Activated CD4-positive, CD25-positive, alpha-beta regulatory T cell treated with anti-CD3 and anti-CD28 coated beads, Interleukin-2, amount 50 U/mL, for 24 hours (primary cell): ENCODE measurements at places on chromosomes 5 and 9.

- ATAC-seq, result no peak
Measured at GRCh38 chr5:176731506-176732160, 78.7 kb upstream of the UNC5A start.

GRCh38 chr5:74311961-74312360 lies 328.6 kb downstream of the ENC1 start:
- ATAC-seq, result no peak

DNA sequence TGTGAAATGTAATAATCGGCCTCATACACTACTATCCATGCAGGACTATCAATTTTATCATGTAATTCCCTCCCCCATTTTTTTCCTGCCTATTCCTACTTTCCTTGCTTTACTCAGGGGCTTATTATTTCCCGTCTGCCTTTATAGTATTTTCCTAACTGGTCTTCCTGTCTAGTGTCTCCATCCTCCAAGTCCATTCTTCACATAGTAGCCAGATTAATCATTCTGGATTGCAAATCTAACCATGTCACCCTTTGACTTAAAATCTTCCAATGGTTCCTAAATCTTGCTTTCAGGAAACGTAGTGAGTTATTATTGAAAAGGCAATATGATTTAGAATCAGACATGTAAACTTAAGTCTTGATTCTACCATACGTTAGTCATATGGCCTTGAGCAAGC lies 307.4 kb upstream of the HAPLN1 start:
- ATAC-seq, result no peak

- ATAC-seq, result no peak
Measured at GRCh38 chr5:37071487-37071886, 177.7 kb downstream of the CPLANE1 start.

DNA sequence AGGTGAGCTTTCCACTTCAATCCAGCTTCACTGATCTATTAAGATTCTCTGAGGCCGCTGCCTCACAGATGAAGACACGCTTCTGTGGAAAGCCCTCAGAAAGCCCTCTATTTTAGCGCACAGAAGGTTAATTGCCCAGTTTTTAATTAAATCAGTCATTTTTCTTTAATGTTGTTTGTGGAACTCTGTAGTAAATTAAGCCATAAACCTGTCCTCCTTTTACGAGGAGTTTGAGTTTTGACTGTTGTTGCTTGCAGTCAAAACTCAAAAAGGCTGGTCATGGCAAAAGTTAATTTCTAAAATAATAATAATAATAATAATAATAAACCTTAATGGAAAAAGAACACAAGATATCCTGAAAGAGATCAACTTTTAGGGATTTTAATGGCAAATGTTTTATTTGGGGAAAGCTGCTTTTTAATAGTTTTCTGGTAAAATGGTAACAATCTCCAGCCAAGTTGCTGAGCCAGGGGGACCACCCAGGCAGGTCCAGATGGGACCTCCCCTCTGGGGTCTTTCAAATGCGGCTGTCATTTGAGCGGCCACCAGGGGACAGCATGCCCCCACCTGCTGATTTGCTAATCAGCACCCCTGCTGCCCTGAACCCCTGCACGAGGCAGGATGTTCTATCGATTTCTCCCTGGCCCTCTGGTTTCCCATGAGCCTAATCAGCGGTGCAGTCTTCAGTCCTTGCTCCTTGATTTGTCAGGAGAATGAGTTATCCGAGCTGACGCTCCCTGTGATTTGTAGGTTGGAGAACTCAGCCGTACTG lies 247.2 kb downstream of the FSTL4 start:
- no peak for ATAC-seq

GRCh38 chr5:124263680-124264491 lies 482.6 kb downstream of the ZNF608 start:
- no peak for ATAC-seq

- ATAC-seq, result no peak
Measured at GRCh38 chr9:128683340-128684064, 5.5 kb upstream of the SET start.

GRCh38 chr9:90969021-90969675 lies 167.5 kb downstream of the SYK start:
- ATAC-seq, result no peak

- no peak for ATAC-seq
Measured at GRCh38 chr5:3449481-3449880, 146.2 kb upstream of the IRX1 start.

DNA sequence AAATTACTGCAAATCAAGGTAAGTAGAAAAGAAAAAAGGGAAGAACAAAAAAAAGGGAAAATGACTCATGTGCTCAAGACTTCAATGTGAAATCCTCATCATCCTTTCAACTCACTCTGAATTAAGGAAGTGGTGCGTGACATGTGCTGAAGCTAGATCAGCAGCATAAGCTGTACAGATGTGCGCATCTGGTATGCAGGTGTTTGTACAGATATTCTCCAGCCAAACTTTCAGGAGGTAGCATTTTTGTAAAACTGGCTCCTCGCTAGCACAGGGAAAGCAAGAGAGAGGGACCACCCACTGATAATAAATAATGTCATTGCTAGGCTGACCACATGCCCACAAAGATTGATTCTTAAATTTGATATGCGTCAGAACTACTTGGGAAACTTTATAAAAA lies 253.9 kb upstream of the RGMB start:
- ATAC-seq, result no peak

DNA sequence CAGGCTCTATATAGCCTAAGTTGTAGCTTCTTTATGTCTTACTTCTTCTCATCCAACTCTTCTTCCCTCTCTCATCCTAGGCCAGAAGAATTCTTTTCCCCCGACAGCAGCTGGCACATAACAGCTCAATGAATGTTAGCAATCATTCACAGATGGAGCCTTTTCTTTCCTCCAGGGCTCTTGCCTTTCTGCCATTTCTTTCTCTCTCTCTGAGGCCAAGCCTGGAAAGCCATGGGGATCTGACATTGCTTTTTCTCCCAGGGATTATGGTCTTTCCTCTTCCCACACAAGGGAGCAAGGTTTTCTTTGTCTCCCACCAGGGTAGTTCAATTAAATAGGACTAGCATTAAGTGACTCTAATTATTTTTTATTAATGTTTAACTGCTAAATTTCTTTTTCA lies 20.5 kb downstream of the SMIM15 start:
- ATAC-seq, result no peak

- ATAC-seq, result no peak
Measured at GRCh38 chr5:23352446-23352845, 155.0 kb upstream of the PRDM9 start.

GRCh38 chr5:173888473-173889131 lies 453 bp downstream of the CPEB4 start:
- no peak for ATAC-seq

GRCh38 chr5:149108651-149109280 lies 32.5 kb upstream of the ABLIM3 start:
- ATAC-seq, result no peak

DNA sequence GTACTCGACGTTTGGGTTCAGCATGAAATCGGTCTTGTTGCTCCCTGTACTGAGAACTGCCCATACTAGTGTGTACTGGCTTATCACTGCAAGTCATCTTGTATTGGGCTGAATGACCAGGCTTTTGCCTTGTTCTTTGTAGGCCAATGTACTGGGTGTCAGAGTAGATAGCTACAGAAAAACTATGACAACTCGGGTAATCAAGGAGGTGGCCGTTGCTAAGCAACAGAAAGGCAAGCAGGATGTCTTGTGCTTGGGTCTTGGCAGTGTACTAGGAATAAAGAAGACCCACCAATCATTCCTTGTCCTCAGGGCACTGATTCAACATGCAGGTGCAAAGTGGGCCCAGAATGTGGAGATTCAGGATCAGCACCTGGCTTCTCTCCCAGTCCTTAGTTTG lies 11.9 kb upstream of the SHISAL2B start:
- no peak for ATAC-seq

- ATAC-seq, result no peak
Measured at GRCh38 chr5:169688106-169688505, 51.0 kb downstream of the DOCK2 start.

DNA sequence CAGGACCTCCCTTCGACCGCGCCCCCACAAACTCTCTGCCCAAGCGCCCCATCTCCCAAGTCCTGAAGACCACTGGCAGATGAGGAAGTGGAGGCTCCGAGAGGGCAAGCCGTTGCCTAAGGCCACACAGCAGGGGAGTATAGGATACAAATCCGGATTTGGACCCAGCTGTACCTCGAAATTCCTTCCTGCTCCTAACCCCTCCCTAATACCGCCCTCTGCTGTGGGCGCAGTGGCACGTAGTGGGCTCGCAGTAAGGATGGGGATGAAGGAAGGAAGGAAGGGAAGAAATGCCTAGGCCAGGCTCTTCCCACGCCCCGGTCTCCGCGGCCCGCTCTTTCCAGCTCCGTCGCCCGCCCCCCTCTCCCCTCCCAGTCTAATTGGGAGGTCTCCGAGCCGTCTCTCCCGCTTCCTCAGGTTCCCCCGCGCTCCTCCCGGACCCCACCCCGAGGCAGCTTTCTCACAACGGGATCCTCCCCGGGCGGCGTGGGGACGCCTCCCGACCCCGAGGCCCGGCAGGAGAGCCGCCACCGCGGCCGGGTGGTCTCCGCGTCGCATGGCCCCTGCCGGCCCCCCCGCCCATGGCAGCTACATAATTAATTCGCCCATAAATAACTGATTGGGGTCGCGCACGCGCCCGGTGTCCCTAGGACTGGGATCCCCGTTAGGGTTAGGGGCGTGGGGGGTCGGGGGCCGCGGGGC lies 138.9 kb downstream of the C9orf50 start:
- ATAC-seq, result no peak

DNA sequence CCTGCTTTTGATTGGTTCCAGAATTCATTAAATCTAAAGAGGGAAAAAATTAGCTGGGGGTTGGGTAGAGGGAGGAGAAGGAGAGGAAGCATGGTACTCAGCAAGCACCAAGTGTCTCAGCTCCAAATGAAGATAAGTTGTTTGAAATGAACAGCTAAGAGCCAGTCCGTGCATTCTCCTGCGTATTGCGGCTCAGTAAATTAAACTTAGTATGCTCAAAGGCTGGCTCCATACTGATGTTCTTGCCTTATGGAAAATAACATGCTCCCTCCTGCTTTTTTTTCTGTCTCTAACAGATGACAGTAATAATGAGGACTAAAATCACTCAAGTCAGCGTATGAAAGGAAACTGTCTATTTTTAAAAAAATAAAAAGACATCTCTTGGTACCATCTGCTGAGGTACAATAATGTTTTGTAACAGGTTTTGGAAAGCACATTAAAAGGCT lies 161.0 kb downstream of the SPATA31D1 start:
- ATAC-seq, result no peak

DNA sequence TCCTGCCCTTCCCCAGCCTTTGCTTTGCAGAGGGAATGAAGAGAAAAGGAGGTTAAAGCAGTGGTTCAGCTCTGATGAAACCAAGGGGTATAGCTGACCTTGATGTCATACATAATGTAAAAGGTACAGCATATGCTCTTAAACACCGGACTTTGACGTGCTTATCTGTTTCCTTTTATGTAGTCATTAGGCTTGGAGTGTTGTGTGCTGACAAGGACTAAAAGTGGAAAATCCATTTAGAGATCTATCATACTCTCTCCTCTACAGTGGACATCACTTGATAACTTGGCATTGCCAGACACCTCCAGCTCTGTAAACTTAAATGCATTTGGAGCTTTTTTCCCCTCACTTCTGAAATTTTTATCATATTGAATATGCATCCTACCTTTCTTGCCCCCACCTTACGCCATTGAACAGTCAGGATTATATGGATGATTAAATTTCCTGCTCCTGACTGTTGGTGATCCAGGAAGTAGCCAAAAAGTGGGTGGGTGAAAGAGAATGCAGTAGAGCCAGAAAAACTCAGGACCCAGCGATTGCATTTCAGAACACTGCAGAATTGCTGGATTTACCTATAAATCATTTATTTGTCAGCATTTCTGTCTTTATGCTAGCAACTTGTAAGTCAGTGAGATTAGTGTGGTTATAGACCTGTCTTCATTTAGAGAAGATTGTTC lies 4.1 kb downstream of the TNFAIP8 start:
- no peak for ATAC-seq

DNA sequence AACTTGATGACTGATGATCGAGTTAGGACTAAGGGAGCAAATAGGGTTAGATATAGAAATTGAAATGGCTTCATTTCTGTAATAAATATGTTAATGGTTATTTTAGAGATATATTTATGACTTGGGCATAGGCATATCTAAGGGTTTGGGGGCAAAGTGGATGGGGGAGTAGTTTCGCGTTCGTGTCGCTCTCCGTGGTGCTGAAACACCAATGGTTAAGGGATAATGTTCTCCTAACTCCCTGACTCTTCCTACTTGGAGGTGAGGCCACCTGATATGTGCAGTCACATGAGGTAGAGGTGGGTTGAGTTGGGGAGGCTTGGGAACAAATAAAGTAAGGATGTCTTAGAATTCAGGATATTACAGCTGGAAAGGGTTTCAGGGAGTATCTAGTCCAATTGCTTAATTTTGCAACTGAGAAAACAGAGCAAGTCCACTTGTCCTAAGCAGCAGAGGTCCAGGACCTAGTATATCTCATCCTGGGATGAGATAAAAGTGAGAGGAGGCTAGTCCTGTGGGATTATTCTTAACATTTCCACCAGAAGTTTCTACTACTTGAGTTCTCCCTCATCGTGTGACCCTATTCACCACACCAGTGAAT lies 44.0 kb upstream of the MAP1B start:
- no peak for ATAC-seq
